Sigmoid colon (tissue), 7 donors: ENCODE measurements at places on chromosomes 6 and 20.

DNA sequence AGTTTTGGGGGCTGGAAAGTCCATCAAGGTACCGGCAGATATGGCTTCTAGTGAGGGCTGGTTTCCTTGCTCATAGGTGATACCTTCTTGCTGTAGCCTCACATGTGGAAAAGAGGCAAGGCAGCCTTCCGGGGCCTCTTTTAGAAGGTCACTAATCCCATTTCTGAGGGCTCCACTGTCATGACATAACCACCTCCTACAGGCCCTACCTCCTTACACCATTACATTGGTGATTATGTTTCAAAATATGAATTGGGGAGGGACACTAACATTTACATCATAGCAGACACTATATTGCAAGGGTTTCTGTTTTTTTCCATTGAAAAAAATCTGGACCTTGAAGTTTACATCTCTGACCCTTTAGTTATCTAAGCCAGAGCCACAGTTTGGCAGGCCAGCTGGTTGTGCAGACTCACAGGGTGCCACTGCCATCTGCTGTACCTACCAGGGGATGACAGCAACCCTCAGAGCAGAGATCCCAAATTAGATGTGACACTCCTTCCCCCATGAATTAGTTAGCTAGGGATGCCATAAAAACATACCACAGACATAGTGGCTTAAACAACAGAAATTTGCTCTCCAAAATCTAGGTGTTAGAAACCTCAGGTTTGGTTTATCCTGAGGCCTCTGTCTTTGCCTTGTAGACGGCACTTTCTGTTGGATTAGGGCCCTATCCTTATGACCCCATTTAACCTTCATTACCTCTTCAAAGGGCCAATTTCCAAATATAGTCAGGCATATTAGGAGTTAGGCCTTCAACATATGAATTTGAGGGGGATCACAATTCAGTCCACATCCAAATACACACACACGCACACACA is 166.4 kb upstream of the RNF217 start:
- DNase-seq = no peak

DNA sequence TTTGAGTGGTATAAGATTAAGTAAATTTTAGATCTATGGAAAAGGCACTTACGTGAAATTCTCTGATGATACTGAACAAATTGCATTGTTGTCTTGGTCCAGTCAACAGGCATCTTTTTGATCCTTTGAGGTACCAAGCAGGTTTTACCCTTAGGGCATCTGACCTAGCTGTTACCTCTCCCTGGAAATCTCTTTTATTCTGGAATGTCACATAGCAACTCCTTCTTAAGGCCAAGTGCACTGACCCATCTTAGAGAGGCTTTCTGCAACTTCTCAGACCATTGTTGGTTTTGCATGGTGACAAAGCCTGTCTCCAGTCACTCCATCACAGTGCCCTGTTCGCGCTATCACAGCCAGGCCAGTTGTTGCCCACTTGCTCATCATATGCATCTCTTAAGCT is 42.0 kb downstream of the TPD52L1 start:
- no peak for DNase-seq

DNA sequence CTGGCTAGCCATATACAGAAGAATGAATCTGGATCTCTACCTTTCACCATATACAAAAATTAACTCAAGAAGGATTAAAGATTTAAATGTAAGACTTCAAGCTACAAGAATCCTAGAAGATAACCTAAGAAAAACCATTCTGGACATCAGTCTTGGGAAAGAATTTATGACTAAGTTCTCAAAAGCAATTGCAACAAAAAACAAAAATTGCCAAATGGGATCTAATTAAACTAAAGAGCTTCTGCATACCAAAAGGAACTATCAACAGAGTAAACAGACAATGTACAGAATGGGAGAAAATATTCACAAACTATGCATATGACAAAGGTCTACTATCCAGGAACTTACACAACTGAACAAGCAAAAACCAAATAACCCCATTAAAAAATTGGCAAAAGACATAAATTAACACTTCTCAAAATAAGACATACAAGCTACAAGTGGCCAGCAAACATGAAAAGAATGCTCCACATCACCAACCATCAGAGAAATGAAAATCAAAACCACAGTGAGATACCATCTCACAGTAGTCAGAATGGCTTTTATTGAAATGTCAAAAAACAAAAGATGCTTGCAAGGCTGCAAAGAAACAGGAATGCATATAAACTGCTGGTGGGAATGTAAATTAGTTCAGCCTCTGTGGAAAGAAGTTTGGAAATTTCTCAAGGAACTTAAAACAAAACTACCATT is 66.8 kb upstream of the RSPO3 start:
- no peak for DNase-seq

DNA sequence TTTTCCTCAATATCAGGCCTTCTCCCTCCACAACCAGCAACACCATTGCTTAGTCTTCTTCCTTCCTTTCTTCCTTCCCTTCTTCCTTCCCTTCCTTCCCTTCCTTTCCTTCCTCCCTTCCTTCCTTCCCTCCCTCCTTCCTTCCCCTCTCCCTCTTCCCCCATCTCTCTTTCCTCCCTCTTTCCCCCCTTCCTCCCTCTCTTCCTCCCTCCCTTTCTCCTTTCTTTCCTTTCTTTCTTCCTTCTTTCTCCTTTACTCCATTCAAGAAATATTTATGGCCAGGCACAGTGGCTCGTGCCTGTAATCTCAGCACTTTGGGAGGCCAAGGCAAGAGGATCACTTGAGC is 66.4 kb upstream of the SIRPA start:
- DNase-seq = no peak

- DNase-seq = no peak
Measured at GRCh38 chr6:158073776-158074175, 92.1 kb downstream of the SYNJ2 start.

DNA sequence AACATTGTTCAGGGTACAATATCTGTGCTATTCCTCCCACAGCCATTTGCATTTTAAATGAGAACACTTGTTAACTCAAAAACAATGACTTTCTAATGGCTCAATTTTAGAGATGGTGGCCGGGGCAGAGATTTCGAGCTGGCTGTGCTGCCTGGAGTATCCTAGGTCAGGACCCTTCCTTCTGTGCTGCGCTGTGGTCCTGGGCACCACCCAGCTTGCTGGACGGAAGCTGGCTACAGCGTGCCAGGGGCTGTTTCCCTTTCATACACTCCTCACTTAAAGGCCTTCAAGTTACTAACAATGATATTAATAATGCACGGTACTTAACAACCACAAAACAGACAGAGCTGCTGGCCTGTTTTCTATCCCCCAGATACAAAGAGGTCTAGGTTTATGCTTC is 194.4 kb upstream of the CST7 start:
- no peak for DNase-seq

DNA sequence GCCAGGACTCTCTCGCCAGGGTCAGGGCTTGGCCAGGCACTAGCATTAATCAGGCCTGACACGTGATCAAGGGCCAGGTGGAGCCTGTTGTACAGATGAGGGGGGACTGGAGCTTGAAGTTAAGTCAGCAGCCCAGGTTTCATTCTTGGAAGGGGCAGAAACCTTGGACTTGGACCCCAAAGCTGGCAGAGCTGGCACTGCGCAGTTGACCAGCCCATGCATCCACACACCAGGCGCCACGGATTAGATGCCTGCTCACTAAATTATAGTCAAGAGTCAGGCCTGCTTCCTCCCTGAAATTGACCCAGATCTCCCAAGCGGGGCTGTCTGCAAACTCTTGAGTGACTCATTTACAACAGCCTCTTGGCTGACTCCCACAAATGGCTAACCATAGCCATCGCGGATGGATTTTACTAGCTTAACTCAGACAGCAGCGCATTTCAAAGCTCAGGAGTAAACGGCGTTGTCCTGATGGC is 4.1 kb upstream of the TAF4 start:
- no peak for DNase-seq

GRCh38 chr6:152976749-152977148 is 6.1 kb downstream of the FBXO5 start:
- no peak for DNase-seq

DNA sequence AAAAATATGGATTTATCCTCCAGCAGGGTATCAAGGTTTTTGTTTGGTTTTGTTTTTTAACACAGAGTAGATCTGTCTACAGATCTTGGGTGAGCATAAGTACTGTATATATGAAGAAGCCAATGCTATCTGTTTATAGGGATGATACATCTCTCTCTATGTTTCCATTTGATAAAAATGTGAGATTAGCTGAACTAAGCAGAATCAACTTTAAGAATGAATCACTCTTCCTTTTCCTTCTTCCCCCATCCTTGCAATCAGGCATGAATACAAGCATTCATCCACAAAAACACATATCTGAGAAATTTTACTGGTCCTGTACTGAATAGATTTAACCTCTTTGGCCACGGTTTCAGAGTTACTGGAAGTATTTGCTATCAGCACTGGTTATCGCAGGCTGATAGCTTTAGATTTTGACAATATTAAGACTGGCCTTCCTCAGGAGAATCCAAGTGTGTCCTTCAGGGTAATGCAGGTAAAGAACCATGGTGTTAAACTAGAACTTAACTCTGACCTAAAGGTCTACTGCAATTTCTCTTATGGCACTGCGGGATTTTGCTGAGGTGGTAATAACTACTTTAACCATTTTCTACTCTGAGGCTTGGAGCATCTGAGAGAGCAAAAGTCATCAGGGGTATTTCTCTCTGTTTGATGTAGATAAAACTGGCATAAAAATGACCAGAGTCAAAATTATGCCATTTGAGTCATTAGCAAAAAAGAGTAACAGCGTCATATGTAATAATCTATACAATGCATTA is 1.5 kb downstream of the SNAP25 start:
- DNase-seq = no peak

- DNase-seq = no peak
Measured at GRCh38 chr6:87661016-87661415, 41.0 kb downstream of the AKIRIN2 start.
